Stimulated activated CD4-positive, alpha-beta T cell treated with anti-CD3 and anti-CD28 coated beads, Interleukin-2, amount 100 ng/mL, for 24 hours (primary cell): ENCODE measurements at places on chromosomes 6 and 20.

DNA sequence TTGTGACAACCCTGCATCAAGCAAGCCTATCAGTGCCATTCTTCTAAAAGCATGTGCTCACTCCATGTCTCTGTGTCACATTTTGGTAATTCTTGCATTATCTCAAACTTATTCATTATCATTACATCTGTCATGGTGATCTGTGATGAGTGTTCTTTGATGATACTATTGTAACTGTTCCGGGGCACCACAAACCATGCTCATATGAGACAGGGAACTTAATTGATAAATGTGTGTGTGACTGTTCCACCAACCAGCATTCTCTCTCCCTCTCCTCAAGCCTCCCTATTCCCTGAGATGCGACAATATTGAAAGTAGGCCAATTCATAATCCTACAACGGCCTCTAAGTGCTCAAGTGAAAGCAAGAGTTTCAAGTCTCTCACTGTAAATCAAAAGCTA, 4.0 kb downstream of the HUS1B start:
- no peak for DNase-seq

DNA sequence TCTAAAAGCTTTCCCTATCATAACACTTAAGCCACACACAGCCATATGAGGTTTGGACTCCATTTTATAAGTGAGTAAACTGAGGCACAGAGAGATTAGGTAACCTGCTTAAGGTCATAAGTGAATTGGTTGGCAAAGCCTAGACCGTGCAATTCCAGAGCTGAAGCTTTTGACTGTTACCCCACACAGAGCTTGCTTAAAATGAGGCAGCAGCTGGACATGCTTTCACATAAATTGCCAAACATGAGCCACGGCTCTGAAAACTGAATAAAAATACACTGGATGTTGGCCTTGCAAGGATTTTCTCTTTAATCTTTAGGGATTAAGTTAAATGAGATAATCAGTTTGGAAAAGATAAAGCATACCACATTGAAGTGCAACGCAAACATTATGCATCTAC, 2.5 kb downstream of the RIPOR2 start:
- DNase-seq = no peak

- DNase-seq = no peak
These were observed 1.4 kb downstream of the PHACTR3 start for GRCh38 chr20:59605601-59606364.

- DNase-seq = no peak
These were observed 429.7 kb upstream of the RUNX2 start for GRCh38 chr6:44898296-44898930.

DNA sequence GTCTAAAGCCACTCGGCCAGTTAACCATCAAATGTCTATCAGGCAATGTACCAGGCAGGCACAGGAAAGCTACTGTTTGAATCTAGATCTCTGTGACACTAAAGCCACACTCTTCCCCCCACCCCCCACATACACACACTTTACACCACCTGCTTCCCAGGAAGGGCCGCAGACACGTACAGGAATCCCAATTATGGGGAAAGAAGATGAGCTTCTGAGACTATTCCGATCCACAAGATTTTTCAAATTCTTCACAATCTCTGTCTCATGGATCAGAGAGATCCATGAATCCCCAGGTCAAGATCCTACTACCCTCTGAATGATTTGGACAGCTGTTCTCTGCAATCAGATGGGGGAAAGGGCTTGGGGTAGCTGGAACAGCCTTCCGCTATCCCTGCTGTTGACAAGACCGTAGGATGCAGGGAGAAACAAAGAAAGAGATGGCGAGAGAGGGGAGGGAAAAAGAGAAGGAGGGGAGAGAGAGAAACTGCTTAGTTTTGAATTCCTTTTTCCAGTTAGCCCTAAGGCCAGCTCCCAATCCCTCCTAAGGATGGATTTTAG, 25.4 kb upstream of the RIMS4 start:
- no peak for DNase-seq

GRCh38 chr20:23023621-23024177, 11.4 kb upstream of the SSTR4 start:
- DNase-seq = no peak

DNA sequence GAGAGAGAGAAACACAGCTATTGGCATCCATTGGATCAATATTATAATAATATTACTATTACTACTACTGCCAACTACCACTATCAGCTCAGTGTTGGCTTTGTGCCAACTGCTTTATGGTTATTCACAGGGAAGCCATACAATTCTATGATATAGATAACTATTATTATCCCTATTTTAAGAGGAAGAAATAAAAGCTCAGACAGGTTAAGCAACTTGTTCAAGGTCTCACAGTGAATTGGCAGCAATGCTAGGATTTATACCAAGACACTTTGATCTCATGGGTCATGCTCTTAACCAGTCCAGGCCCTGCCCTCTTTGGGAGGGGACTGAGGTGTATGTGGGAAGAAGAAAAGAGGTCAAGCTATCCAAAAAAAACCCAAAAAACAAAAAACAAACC, 82.0 kb upstream of the TRAF3IP2 start:
- DNase-seq = no peak

GRCh38 chr6:28643017-28643740, 117.5 kb downstream of the GPX5 start:
- peak; percentile 52 for DNase-seq

DNA sequence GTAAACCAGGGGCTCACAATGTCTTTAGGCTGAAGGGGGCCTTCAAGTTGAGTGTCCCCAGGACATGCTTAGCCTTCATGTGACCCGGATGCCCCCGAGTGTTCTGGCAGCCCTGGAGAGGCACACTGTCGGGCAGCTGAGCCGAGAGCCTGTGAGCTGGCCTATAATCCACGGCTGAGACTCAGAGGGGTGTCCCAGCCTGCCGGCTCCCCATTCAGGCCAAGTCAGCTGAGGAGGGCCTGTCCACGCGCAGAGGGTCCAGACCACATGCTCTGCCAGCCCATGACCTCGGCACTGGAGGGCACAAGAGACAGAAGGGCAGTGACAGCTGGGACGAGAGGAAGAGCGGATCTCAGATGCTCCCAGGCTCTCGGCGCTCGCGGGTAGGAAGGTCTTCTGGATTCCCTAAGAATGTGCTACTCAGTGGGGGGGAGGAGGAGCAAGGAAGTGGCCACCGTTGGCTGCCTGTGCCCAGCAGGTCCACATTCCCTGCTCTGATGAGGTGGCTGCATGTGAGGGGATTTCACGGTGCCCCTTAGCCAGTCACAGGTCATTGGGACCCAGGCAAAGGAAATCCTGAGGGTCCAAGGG, 224.7 kb downstream of the NRN1 start:
- no peak for DNase-seq

DNA sequence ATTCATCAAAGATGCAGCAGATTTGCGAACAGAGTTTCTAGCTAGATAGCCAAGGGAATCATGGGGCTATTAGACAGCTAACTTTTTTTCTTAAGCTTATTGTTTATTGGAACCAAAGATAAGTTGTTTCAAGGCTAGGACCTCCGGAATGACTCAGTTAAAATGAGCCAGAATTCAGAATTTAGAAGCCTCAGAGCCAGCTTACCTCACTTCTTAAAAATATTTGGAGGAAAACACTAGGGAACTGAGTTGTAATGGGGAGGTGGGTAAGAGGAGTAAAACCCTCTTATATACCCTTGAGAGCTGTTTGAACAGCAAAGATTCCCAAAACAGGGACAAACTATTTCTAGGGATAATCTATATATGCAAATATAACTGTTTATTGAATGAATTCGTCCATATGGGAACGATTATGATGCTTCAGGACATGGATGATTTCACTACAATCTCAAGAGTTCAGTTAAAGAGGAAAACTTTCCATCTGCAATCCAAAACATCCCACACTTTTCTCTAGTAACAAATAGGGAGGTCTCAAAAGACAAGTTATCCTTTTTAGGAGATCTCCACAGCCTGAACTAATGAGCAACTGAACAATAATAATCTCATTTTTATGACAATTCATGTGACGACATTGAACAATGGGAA, 12.6 kb upstream of the CARMIL1 start:
- no peak for DNase-seq

GRCh38 chr20:62707276-62707920, 1.2 kb upstream of the NTSR1 start:
- DNase-seq = no peak

- no peak for DNase-seq
These were observed 20.3 kb downstream of the TBPL1 start for GRCh38 chr6:133973109-133973971.
